ENCODE measurements at places on chromosomes 4 and X. TPM values are rescaled to one million over a fixed set of nuclear protein-coding genes. Genes with fewer than 3 reads are reported as not detected.

DNA sequence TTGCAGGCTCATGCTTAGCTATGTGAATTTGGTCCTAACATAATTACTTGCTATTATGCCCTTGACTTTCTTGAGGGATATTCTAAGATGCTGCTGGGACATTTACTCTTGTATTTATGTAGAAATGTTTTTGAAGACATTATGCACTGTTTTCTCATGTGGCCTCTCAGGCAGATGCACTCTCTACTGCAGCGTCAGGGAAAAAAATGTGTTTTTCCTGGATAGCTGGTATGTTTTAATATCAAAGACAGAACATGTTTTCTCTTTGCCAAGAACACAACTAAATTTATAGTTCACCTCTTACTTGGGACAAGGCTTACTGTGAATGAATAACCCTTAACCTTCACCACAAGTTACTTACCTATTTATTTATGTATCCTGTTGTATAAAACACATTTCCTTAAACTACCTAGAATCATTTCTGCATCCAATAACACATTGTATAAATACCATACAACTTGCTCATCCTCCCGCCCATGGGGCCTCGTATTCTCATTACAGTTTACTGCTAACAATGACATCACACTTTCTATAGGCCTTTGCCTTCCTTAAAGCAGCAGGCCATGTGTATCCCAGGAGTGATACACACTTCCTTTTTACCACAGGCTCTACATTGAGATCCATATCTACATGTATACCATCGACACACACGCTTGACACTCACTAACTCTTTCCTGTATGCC lies 178.7 kb downstream of the SLIT2 start:
- no peak for DNase-seq

DNA sequence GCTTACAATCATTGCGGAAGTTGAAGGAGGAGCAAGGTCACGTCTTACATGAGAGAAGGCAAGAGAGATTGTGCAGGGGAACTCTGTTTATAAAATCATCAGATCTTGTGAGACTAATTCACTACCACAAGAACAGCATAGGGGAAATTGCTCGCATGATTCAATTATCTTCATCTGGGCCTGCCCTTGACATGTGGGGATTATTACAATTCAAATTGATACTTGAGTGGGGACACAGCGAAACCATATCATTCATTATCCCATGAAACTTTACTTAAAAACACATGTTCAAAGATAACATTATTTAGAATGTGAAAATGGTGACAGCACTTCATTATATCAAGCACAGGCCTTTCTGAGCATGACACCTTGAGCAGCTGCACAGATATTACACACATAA lies 1087.8 kb downstream of the C4orf33 start:
- no peak for DNase-seq

- DNase-seq: no peak
Observed at GRCh38 chr4:76990288-76991080, 40.9 kb downstream of the SEPTIN11 start.

DNA sequence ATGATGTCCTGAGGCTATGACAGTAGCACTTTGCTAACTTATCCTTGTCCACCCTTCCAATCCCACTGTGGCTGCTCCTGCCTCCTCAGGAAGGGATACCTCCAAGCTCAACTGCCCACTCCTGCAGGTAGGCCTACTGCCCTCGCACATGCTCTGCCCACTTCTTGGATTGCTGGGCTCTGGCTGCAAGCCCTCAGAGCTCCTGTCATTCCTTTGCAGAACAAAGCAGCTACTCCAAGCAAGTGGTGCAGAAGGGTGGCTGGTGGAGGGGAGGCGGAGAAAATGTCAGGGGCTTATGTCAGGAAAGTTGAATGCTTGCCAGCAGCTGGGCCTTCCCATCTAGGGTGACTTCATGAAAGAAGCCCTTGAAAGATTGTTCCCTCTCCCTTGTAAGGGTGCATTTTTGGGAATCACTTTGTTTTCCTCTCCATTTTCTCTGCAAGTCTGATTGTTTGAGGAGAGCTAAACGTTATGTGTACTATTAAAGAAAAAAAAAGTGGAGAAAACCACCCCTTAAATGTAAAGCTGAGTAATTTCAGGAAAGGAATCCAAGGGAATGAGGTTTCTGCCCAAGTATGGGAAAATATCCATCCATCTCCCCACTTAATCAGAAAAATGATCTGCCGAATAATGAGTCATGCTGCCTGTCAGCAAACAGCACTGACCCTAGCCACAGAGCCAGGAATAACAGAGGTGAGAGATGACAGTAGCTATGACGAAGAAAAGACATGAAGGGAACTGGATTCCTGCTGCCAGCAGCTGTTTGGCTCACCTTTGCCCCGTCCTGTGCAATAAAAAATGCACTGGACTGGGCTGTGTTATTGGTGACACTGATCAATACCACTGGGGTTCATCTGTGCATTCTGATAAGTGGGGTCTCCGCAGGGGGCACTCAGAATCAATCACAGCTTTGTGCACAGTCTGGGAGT lies 102.0 kb downstream of the RTL5 start:
- no peak for DNase-seq

- peak; percentile 73 for DNase-seq
Observed at GRCh38 chr4:184343502-184344177, 126.0 kb upstream of the ENPP6 start.

FHDC1 gene
- total RNA-seq: 0.19 TPM

PABPC5 gene
- 0.48 TPM for total RNA-seq

RNF212 gene
- total RNA-seq: 0.30 TPM

TBX22 gene
- total RNA-seq: not detected

SCARB2 gene
- total RNA-seq: 96.3 TPM

KIF4A gene
- total RNA-seq: 0.19 TPM

UGT2B15 gene
- not detected for total RNA-seq

LAGE3 gene
- total RNA-seq: 18.0 TPM

SAGE1 gene
- total RNA-seq: not detected

CT45A5 gene
- total RNA-seq: not detected

FDCSP gene
- not detected for total RNA-seq
